ENCODE measurements at places on chromosomes 6 and 20.
A peak's percentile ranks its signal among the peaks of the same experiment; 100 is the strongest.

DNA sequence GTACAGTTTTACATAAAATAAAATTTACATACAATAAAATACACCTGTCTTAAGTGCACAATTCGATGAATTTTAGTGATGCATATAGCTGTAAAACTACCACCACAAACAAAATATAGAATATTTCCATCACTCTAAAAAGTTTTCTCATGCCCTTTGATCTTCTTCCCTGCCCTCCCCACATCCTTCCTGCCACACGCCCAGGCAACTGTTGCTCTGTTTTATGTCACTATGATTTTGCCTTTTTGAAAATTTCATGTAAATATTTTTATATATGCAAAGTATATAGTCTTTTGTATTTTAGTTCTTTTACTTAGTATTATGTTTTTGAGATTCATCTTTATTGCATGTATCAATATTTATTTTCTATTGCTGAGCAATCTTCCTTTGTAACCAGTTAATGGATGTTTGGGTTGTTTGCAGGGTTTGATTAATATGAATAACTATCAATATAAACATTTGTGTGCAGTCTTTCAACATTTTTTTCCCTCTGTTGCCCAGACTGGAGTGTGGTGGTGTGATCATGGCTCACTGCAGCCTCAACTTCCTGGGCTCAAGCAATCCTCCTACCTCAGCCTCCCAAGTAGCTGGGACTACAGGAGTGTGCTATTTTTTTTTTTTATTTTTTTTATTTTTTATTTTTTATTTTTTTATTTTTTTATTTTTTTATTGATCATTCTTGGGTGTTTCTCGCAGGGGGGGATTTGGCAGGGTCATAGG, 23.8 kb upstream of the SAMHD1 start:
- peak; percentile 34 for DNase-seq

DNA sequence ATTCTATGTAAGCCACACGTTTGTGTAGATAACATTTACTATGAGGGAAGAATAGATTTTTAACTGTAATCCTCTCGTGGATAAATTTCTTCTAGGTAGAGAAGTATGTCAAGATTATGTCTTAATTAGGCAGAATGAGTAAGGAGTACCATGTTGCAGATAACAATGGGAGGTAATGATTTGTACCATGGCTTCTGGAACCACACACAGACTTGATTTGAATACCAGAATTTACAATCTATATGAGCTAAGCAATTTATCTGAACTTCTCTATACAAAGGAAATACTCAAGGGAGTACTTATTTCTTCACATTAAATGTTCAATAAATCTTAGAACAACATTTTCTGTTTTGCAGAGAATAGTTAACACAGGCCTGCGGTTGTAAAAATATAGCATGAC, 51.5 kb downstream of the RPS12 start:
- no peak for DNase-seq

DNA sequence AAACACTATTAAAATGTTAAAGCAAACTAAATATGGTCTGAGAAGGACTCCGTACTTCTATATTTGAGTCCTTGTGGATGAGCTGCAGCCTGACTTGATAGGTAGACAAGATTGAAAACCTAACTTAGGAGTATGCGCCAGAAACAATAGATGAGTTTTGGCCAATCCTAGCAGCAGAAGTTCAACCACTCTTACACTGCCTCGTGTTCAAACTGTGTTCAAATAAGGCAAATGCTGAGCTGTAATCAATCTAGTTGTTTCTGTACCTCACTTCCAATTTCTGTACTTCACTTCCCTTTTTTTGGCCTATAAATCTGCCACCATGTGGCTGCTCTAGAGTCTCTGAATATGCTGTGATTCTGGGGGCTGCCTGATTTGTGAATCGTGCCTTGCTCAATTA, 13.2 kb upstream of the SERINC1 start:
- no peak for DNase-seq

DNA sequence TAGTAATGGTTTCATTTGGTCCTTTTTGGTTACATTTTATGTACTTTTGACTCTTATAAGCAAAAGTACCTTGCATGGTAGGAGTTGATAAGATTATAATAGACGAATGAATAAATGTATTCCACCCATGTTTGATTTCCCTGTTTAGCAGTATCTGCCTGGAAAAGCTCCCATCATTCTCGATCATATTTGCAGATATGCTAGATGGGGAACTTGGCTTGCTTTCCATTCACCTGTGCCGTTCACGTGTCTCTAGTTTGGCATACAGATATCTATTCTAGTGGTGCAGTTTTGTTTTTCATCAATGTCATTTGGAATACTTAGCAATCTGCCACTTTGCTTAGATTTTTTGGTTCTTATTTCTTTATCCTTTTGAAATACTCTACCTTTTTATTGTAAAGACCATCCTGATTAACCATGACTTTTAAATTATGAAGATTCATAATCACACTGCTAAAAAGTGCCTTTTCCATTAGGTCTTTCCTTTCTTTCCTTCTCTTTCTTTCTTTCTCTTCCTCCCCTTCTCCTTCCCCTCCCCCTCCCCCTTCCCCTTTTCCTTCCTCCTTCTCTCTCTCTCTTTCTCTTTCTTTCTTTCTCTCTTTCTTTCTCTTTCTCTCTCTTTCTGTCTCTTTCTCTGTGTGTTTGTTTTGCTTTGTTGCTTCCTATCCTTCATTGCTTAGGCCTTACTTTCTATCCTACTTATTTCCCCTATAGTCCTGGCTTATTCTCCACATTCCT, 40.4 kb downstream of the ANKS1A start:
- DNase-seq = no peak

GRCh38 chr6:93604951-93605350, 185.6 kb upstream of the EPHA7 start:
- DNase-seq = no peak

DNA sequence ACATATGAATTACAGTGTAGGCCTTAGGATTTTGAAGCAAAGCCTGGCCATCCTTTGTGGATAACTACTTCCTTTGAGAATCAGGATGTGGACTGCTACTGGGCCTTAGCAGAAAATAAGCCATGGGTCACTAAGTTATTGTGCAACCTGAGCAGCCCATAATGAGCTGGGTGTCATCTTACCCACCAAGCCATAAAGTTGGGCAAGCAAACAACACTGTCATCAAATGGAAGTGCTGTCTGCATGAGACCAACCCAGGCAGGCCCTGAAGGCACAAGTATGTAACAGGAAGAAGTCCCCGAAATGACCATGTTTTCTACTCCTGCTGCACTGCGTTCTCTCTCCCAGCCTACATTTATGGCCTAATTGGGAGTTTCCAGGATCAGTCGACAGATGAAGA, 205.6 kb upstream of the GGTLC1 start:
- DNase-seq = no peak

DNA sequence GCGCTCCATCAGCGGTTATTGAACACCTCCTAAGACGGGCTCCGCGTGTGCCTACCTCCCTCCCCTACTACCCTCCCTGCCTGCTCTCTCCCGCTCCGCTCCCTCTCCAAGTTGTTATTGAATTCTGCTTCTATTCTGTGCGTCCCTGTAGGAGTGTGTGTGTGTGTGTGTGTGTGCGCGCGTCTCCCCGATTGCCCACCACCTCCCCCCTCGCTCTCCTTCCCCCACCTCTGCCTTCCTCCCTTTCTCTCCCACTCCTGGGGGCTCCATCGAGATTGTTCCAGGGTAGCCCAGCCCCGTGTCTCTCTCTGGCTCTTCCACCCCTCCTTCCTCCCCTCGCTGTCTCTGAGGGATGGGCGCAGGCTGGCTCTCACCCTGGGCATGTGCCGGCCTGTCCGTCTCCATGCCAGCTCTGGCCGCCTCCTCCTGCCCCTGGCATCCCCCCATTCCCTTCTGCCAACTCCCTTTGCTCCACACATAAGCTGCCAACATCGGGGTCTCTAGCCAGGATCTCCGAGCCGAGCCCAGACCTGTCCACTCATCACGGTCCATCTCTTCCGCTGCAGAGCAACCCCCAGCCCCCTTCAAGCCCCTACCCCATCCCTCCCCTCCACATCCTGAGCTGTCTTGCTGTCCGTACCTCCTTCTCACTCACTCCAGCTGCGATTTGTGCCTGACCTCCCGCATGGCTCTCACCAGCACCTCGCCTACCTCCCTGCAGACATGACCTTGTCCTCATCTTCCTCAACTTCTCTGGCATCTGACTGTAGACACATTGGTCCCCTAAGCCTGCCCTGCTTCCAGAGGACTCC, 68.5 kb downstream of the SRC start:
- no peak for DNase-seq

DNA sequence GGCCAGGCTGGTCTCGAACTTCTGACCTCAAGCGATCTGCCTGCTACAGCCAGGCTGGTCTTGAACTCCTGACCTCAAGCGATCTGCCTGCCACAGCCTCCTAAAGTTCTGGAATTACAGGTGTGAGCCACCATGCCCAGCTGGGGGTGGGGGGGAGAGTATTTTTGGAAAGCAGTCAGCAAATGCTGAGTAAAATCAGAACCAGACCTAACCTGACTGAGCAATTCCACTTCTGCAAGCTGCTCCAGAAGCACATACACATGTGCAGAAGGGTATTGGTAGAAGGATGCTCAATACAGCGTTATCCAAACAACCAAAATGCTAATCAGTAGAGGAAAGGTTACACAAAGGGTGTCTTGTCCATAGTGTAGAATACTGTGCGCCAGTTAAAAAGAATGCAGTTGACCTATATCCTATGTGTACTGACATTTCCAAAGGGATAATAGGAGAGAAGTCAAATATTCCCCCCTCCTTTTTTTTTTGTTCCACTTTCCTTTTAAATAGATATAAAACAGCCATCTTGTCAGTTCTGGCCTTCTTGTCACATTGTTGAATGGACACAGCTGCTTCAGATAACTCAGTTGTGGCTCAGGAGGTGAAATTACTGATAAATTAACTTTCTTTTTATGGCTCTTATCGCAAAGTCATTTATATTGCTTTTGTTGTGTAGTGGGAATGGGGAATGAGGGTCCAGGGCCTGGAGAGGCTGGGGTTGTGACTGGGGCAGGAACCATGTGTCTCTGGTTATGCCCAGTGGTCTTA, 74.6 kb downstream of the DTD1 start:
- peak; percentile 13 for DNase-seq

- no peak for DNase-seq
Observed at GRCh38 chr6:146444189-146444588, 99.4 kb upstream of the RAB32 start.

DNA sequence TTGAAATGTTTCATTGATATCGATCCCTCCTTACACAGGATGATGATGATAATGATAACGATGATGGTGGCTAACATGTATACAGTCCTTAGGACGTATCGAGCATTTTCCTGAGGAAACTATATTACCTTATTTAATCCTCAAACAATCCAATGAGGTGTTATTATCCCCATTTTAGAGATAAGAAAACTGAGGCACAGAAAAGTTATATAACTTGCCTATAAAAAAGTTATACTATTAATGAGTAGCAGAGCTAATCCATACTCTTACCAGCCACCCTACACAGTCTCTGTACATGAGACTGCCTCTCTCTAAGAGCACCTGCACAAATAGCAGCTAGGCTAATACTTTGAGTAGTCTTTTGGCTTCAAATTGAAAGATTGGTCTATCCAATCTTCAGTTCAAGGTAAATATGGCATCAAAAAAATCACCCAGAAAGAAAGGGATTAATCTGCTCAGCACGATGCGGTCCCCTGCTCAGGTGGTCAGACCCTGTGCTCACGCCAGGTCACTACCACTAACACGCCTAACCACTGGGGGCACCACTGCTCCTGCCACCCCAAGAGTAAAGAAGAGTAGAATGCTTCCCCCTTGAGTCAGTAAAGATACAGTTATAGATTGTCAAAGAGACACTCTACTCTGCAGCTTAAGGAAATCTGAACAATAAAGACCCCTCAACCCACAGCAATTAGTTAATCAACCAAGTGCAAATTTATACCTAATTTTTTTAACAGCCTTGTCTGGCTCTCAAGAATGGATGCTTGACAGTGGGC, 15.0 kb downstream of the GABBR1 start:
- no peak for DNase-seq

- DNase-seq = no peak
Observed at GRCh38 chr20:23926944-23927872, 47.7 kb upstream of the CST5 start.

- DNase-seq = no peak
Observed at GRCh38 chr20:20443504-20443903, 75.6 kb downstream of the INSM1 start.

DNA sequence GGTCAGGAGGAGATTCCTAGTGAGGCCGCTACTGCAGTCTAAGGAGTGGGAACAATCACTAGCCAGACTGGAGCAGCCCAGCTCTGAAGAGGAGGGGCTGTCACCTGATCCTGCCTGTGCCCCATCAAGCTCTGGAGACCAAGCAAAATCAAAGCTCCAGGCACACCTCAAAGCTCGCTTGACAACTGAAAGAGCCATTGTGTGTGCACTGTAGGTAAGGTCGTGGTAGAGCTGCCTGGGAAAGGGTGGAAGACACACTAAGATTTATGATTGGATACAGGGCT, 58.2 kb downstream of the CSE1L start:
- DNase-seq = no peak

DNA sequence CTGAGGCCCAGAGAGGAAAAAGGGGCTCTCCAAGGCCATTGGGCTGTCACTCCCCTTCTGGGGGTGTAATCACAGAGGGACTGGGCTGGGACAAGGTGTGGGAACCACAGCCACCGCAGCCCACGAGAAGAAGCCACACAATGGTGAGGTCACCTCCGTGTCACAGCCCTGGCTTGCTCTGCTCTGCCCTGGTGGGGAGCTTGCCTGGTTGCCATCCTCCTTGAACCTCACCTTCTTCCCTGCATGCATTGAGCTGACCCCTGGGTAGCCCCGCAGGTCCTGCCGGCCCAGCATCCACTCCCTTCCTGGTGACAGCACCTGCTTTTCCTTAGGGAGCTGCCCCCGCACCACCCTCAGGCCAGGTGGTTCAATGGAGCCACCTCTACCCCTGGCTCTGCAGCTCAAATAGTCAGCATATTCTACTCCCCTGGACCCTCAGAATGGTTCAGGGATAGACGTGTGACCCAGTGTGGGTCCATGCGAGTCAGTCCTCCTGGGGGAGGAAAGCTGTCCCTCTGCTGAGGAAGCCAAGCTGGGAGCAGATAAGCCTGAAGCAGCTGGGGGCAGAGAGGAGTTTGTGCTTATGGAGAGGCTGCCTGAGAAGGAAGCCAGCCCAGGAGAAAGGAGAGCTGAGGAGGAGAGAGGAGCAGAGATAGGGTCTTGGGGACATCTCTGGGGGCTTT, 21.3 kb downstream of the RBM38 start:
- no peak for DNase-seq

DNA sequence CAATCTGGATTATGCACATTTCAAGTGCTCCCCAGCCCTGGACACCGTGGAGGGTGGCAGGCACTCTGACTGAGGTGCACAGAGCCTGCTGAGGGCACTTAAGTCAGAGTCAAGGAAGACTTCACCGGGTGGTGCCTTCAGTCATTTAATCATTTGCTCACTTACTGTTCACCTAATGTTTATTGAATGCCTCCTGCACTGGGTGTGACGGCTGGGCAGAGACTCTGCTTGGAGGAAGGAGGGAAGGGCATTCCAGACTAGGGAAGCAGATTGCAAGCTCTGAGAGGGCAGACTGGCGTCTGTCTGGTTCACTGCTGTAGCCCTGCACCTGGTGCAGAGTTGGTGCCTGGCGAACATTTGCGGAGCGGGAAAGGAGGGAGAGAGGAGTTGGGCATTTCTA, 54.2 kb upstream of the FAM83D start:
- DNase-seq = no peak
